NCI-H526 treated with DMSO at 0.1 percent for 48 hours (cell line): ENCODE measurements at places on chromosomes 1 and 21.

GRCh38 chr21:38766987-38767722, 38.6 kb upstream of the ETS2 start:
- DNase-seq, result no peak

- peak; percentile 26 for DNase-seq
Observed at GRCh38 chr1:41447995-41448770, 36.3 kb downstream of the EDN2 start.

DNA sequence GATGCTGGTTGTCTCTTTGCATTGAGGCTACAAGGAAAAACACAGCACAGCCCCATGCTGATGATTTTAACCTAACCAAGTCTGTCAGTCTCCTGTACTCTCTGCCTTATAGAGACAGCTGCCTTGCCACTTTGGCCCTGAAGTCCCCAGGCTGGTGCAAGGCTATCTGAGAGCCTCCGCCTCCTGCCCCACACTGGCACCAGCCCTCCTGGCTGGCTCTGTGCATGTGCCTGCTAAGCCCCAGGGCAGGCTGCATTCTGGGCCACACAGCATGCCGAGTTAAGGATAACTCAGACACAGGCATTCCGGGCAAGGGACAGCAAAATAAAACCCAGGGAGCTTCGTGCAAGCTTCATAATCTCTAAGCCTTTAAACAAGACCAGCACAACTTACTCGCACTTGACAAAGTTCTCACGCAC, 910 bp downstream of the RUNX1 start:
- peak; percentile 46 for DNase-seq

GRCh38 chr1:100530880-100531487, 7.0 kb upstream of the GPR88 start:
- no peak for DNase-seq

- DNase-seq, result no peak
Observed at GRCh38 chr1:52266507-52266906, 99.5 kb downstream of the CC2D1B start.

DNA sequence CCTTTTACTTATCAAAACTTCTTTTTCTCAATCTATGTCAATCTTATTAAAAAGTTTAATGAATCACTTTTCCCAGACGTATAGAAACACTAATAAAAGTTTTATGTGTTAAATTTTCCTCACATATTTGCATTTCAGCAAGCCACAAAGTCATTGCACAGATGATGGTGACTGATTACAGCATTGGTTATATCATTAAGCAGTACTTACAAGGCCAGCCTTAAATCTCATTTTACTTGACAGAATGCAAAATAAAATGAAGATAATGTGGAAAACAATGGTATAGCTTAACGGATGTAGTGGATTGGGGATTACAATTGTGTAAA, 39.5 kb downstream of the TMEM200B start:
- no peak for DNase-seq

GRCh38 chr1:151124763-151125403, 21.5 kb downstream of the SEMA6C start:
- DNase-seq, result no peak

GRCh38 chr1:38287036-38287435, 240.4 kb upstream of the POU3F1 start:
- no peak for DNase-seq

DNA sequence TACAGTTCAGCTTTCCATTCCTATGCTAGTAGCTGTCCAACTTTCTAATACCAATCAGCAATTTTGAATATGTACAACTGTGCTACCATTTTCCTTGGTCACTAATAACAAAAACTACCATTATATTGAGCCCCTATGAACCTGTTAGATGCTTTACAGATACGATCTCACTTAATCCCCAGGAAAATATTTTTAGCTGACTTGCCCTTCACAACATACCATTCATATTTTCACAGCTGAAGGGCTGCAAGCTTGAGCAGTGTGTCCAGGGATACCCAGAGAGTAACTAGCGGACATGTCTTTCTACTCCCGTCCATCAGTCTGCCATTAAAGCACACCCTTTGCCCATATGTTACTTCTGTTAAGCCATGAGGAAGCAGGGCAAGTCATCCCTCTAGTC, 140.5 kb downstream of the SPATA46 start:
- DNase-seq, result no peak

- DNase-seq, result no peak
Observed at GRCh38 chr1:13732971-13733667, 33.1 kb downstream of the PRDM2 start.

GRCh38 chr1:26078286-26079177, 11.1 kb upstream of the TRIM63 start:
- DNase-seq, result no peak

- no peak for DNase-seq
Observed at GRCh38 chr1:3419415-3420204, 34.9 kb upstream of the ARHGEF16 start.

GRCh38 chr1:190399233-190399632, 78.4 kb downstream of the BRINP3 start:
- no peak for DNase-seq

DNA sequence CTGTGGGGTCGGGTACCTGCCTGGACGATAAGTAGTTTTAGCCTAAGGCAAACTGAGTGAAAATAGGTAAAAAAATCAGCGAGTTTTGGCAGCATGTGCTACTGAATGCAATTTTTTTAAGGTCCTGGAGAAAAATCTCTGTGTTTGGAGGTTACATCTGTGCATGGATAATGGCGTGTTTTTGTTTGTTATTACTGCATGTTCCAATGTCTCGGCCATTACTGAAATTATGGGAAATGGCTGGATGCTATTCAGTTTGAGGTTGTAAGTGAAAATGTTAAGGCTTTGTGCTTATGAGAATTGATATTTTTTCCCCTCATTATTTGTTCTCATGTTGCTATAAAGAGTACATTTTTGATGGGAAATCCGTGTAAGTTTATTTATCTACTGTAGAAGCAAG, 441.7 kb downstream of the PRDM2 start:
- DNase-seq, result no peak

DNA sequence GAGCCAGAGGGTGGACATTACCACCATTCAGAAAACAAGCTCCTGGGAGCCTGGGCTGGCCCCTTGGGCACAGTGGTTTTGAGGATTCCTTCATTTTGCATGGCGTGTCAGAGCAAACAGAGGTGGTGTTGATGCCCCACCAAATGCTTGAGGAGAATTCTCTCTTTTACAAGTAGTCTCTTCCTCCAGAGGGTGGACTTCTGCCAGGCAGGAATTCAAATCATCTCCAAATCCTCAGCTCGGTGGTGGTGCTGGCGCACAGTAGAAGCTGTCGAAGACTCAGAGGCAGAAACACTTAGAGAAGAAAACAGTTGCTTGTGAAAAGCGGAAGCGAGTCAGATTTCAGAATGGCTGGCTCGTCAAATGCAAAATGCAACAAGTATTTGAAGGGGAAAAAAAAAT, 3.4 kb upstream of the CHI3L1 start:
- no peak for DNase-seq

DNA sequence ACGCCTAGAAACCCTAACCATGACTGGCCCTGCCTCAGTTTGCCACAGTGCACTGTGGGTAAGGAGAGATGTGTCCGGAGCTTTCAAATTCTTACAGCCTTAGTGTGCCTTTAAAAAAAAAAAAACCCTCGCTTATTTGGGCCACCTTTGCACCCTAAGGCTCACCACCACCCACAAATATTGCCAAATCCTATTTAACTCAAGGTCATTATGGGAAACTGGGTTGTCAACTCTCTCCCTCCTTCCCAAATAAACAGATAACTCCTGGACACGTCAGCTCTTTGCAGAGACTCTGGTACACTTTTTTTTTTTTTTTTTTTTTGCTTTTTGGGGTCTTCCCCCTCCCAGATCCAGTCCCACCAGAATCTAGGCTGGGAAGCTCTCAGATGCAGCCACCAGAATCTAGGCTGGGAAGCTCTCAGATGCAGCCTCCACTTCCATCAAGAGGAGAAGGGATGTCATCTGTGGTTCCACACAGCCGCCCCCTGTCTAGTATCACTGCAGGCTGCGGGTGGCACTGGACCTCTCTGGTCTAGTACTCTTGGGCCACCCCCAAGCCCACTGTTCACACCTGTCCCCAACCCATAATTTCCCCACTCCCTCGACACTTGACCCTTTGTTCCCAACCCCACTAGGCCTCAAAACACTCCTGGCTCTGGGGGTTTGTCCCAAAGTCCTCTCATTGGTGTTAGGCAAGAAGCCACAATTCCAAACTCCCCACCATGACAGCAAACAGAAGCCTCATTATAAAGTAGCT, 3.4 kb downstream of the DHRS3 start:
- DNase-seq, result no peak

GRCh38 chr1:171267391-171267790, 19.1 kb downstream of the FMO1 start:
- DNase-seq, result no peak

- DNase-seq, result no peak
Observed at GRCh38 chr1:4179914-4180735, 280.1 kb upstream of the C1orf174 start.

GRCh38 chr1:219492717-219493116, 120.2 kb downstream of the ZC3H11B start:
- DNase-seq, result no peak

- DNase-seq, result no peak
Observed at GRCh38 chr21:43376478-43376882, 50.5 kb downstream of the SIK1 start.

DNA sequence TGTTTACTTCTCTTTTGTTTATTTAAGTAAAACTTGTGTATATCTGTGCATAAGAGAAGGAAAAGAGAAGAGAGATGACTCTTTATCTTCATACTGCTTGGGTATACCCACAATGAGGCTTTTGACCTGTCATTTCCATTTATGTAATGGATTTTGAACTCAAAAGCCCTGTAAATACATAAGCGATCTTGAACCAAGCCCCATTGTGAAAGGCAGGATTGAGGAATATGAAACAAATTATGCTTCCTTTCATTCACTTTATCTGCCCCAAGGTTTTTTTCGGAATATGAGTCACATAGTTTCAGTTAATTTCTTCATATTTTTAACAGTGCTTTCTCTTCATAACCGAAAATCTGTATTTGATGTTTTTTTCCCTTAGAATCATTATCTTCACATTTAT, 21.4 kb downstream of the CNST start:
- DNase-seq, result no peak

GRCh38 chr1:222784916-222785315, 29.9 kb upstream of the DISP1 start:
- DNase-seq, result no peak

DNA sequence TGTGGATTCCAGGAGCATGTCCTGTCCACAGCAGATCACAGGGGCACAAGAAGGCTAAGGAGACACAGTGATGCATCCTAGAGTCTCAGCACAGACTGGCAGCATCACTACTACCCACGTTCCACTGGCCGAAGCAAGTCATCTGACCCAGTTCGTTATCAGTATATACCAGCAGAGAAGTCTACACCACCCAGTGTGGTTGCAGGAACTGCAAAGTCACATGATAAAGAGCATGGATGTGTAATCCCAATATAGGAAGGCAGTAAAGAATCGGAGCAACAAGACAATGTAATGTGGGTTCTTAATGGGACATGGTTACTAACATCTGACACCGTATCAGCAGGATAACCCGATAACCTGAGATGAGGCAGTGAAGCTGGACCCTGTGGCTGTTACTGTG, 246.6 kb downstream of the RRAGC start:
- no peak for DNase-seq

- DNase-seq, result no peak
Observed at GRCh38 chr21:42479582-42479981, 16.4 kb downstream of the RSPH1 start.

- no peak for DNase-seq
Observed at GRCh38 chr1:162916407-162916806, 55.4 kb upstream of the CCDC190 start.

GRCh38 chr1:23745515-23745914, 2.2 kb downstream of the ELOA start:
- no peak for DNase-seq
